ENCODE measurements at places on chromosomes 3 and 15. TPM values are rescaled to one million over a fixed set of nuclear protein-coding genes. Genes with fewer than 3 reads are reported as not detected.

The ESYT3 gene
- 25.8 TPM for total RNA-seq

The PSMD6 gene
- total RNA-seq: 65.4 TPM

The OIP5 gene
- 0.41 TPM for total RNA-seq

The TNNC1 gene
- not detected for total RNA-seq

The CCR9 gene
- not detected for total RNA-seq

The ZNF80 gene
- 0.19 TPM for total RNA-seq

The RHCG gene
- 11.6 TPM for total RNA-seq

The DLL4 gene
- 8.1 TPM for total RNA-seq

The ITIH3 gene
- total RNA-seq: 5.3 TPM

The COL6A5 gene
- not detected for total RNA-seq

The MEX3B gene
- total RNA-seq: 4.0 TPM

The PLSCR5 gene
- total RNA-seq: not detected

The PYGO1 gene
- 8.5 TPM for total RNA-seq

The CSTA gene
- not detected for total RNA-seq

The REC114 gene
- not detected for total RNA-seq

The ATP13A5 gene
- total RNA-seq: 3.7 TPM

The PRICKLE2 gene
- total RNA-seq: 99.0 TPM

The CD80 gene
- 0.42 TPM for total RNA-seq

The DPPA2 gene
- not detected for total RNA-seq

The GOLGA6B gene
- total RNA-seq: 0.60 TPM

The C3orf80 gene
- total RNA-seq: 19.4 TPM

The SSUH2 gene
- total RNA-seq: 1.1 TPM

The GXYLT2 gene
- 5.2 TPM for total RNA-seq

The SNX22 gene
- 9.9 TPM for total RNA-seq

The TAGLN3 gene
- total RNA-seq: 479 TPM

All from dorsolateral prefrontal cortex (tissue), 122 donors.